AG20443 (cell line): ENCODE measurements at places on chromosomes 16 and 17.

DNA sequence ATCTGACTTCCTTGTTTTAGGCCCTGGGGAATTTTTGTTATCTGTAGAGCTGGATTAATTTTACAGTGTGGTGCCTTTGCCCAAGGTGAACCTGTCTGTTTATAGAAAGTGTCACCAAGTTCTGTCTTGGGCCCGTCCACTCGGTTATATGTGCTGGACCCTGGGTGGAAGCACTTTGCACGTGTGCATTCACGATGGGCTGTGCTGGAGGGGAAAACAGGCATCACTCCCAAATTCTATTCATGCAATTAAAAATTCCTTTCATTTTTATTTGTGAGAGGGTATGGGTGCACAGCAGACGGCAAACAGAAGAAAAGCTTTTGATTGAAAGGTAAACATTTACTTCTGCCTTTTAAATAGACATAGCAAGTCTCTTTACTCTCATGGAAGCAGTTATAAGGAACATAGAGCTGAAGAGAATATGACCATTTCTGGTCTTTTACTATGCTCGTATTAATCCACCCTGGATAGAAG, 101.2 kb downstream of the WWOX start:
- no peak for DNase-seq

DNA sequence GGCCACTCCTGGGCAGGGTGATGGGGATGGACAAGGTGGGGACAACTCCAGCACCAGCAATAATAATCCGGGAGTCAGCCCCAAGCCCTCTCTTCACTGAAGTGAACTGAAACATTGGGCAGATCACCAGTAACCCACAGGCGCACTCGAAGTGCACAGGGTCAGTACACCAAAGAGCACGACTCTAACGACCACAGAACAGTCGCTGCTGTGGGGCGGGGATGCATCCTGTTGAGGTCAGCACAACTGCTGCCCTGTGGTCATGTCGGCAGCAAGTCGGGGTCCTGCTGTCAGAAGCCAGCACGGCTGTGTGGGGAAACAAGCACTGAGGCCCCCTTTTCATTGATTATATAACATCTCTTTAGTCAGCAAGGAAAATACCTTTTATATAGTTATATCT, 14.6 kb downstream of the DNASE1 start:
- DNase-seq = no peak

DNA sequence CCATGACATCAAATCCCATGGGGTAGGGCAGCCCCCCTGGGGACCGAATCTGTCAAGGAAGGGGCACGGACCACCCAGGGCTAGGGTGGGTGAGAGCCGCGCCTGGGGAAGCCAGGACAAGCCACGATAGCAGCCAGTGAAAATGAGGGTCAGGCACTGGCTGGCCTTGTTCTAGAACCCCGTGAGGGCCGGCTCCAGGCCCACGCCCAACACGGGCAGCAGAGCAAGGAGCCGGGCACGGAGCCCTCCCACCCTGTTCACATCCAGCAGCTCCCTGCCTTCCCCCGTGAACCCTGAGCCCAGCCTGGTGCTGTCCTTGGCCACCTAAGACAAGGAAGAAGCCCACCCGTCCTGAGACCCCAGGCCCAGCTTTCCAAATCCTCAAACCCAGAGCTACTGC, 256.7 kb downstream of the PARN start:
- no peak for DNase-seq

GRCh38 chr17:50853781-50854180, 12.4 kb downstream of the TOB1 start:
- no peak for DNase-seq

DNA sequence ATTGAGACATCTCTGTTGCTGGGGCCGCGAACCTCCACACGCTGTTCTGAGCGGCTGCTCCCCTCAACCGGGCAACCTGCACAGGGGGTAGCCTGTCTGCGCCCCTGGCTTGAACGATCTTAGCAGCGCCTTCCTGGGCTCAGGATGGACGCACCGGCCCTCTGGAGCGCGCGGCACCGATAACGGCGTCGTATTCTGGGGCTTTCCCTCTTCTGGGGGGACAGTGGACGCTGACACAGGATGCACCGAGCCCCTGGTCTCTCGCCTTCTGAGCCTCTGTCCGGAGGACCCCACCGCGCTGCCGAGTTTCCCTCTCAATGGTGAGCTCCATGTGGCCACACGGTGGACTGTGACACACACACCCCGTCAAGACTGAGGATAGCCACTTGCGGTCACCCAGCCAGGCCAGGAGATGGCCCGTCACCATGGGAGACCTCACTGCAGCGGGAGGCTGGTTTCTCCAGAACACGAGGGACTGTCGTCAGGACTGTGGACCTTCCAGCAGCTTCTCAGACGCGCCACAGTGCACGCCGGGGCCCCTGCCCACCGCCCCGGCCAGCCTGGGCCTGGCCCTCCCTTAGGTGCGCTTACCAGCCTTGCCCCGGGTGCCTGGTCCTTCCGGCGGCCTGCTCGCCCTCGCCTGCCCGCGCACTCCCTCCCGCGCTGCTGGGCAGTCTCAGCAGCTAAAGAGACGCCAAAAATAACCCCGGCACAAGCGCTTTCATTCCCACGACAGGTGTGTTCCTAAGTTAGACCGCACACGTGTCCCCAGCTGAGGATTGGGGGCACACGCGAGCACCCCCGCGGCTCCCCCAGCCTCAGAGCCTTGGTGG, 30.0 kb upstream of the PABPN1L start:
- DNase-seq = no peak

GRCh38 chr17:6145946-6146345, 75.8 kb downstream of the WSCD1 start:
- DNase-seq = no peak

GRCh38 chr16:81004646-81005353, 1.9 kb downstream of the CMC2 start:
- peak; percentile 18 for DNase-seq

GRCh38 chr17:74619077-74619673, 4.4 kb downstream of the CD300E start:
- DNase-seq = no peak

DNA sequence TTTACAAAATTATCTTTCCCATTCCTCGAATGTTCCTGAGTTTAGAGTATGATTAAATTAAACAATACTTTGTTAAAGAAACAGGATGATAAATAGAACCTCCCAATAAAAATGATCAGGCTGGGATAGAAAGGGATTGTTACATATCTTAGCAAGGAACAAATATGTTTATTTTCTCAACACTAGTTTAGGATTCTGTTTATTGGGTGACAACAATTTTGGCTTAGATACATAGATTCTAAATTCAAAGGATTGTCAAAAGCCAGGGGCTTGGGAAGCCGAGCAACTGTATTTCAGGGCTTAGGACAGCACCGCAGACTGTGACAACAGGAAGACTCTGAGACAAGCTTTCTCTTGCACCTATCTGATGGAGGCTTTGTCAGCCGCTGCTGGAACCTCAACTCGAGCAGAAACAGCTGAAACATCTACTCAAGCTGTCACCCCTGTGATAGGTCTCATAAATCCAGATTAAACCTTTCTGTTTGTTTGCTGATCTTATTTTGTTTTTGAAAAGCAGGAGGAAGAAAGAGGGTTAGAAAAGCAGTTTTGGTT, 562.8 kb upstream of the ZFHX3 start:
- no peak for DNase-seq

DNA sequence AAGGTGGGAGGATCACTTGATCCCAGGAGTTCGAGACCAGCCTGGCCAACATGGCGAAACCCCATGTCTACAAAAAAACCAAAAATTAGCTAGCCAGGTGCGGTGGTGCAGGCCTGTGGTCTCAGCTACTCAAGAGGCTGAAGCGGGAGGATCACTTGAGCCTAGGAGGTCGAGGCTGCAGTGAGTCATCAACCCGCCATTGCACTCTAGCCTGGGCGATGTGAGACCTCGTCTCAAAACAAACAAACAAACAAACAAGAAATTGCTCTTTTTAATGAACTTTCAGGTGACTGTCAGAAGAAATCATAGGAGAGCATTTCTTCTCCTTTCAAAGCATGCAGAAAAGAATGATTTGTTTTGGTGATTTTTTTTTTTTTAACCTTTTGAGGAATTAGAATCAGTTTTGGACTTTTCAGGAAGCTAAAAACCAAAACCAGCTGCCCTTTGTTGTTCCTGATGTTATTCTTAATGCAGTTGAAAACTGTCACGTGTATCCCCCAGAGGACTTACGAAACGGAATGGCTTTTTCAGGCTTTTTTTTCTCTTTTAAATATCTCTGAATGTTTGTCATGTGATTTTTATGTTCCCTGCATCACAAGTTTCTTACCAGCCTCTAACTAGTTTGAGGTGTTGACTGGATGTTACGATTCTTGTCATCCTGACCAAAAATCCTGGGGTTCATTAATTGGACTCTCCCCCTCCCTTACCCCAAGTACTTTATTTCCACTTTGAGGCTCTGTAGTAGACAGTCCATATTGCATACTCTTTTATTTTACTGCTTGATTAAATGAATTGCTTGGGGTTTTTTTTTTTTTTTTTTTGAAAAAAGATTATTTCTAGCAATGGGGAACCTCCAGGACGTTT, 34.1 kb downstream of the SNX29 start:
- DNase-seq = peak; percentile 54
